NCI-H187 treated with DMSO at 0.1 percent for 48 hours (cell line): ENCODE measurements at places on chromosomes 3 and 15.

- no peak for DNase-seq
Observed at GRCh38 chr3:29804044-29804443, 523.2 kb downstream of the RBMS3 start.

DNA sequence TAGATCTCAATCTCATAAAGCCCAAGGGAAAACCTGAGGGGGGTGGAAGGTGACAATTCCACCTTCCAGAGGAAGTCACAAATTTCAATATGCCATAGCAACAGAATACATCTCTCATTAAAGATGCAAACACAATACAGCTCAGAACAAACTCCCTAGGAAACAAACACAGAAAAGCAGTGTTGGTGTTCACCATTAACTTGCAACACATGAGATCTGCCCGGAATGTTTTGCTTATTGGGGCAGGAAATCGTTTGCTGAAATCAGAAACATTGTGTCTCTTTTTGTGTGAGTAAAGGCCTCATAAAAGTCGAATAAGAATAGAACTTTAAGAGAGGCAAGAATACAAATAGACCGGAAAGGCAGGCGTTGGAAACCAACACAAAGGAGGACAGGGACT is 5.8 kb upstream of the RYR3 start:
- no peak for DNase-seq

- DNase-seq, result no peak
Observed at GRCh38 chr3:176005564-176005963, 1146.4 kb downstream of the NAALADL2 start.

GRCh38 chr15:46701896-46702295 is 1015.4 kb upstream of the SEMA6D start:
- DNase-seq, result no peak

DNA sequence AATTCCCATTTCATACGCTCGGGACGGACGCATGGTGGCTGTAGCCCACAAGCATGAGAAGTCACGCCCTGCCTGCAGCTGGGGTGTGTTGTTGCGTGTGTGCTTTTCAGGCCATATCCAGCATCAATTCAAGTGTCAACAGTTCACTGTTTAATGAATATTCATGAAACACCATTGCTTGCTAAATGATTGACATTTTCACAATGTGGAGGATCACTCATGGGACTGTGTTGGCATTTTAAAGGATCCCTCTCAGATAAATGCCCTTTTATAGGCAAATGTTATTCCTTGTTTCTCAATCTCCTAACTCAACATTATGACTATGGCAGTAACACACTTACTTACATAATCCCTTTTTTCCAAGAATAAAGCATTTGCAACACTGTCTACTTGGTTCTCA is 511.3 kb downstream of the GABRG3 start:
- DNase-seq, result no peak

GRCh38 chr15:80950291-80951078 is 39.1 kb downstream of the MESD start:
- no peak for DNase-seq

DNA sequence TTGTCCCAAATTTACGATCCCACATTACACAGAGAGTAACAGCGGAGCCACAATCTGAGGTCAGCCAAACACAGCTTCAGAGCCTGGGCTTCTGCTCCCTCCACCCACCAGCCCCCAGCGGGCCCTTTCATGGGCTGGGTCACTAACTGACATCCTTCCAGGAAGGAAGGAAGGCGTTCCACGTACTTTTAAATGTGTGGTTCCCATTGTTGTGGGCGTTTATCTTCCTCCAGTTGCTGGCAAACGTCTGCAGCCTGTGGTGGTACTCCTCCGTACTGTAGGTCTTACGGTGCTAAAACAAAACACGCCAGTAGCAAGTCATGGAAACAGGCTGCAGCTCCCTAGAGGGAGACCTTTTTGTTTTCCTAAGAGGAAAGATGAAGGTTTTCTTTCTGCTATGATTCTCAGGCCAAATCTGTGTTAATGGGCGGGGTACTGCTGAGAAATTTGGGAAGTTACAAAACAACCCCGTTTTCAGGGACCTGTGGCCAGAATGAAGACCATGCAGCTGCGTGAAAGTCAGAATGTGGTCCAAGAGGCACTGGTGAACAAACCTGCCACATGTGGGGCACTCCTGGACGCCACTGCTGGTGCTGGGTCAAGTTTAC is 7.6 kb downstream of the CTSH start:
- DNase-seq, result no peak

- DNase-seq, result no peak
Observed at GRCh38 chr3:36444909-36445308, 64.6 kb downstream of the STAC start.

GRCh38 chr15:69389426-69389825 is 24.7 kb upstream of the KIF23 start:
- no peak for DNase-seq

DNA sequence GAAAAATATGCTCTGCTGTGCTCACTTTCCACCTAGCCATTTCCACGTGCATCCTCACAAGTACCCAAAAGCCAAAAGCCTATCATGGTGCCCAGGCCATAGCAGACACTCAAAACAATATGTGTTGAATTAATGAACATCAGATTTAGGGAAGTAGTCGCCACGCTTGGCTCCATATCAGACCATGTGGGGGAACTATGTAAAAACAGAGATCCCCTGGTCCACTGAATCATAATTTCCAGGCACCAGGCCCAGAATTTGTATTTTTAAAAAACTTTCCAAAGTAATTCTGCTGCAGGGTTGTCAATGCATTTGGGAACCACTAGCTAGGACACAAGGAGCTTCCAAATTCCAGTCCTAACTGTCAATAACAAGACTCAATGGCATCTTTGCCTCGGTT is 77.3 kb downstream of the CNTN3 start:
- no peak for DNase-seq

GRCh38 chr3:141864281-141864970 is 12.0 kb upstream of the ATP1B3 start:
- DNase-seq, result no peak

- no peak for DNase-seq
Observed at GRCh38 chr15:77160562-77161478, 89.9 kb upstream of the TSPAN3 start.

DNA sequence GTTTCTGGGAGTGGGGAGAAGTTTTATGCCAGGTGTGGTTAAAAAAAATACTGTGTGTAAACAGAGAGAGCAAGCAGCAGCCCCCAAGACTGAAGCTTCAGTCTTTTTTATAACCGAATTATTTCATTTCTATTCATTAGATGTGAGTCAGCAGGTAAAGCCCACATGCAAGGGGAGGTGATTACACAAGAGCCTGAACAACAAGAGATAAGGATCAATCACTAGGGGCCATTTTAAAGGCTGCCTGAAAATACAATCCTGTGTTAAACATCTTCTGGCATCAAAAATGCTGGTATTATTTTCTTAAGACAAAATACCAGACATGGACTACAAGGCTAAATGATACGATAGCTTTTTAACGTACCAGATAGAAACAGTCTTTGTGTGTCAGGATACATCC is 217.3 kb downstream of the SUCLG2 start:
- no peak for DNase-seq

- DNase-seq, result no peak
Observed at GRCh38 chr3:51706021-51706485, 815 bp upstream of the GRM2 start.

- DNase-seq, result no peak
Observed at GRCh38 chr3:52439426-52440248, 5.3 kb downstream of the SEMA3G start.

GRCh38 chr15:69439623-69440022 is 13.0 kb upstream of the RPLP1 start:
- DNase-seq, result no peak

DNA sequence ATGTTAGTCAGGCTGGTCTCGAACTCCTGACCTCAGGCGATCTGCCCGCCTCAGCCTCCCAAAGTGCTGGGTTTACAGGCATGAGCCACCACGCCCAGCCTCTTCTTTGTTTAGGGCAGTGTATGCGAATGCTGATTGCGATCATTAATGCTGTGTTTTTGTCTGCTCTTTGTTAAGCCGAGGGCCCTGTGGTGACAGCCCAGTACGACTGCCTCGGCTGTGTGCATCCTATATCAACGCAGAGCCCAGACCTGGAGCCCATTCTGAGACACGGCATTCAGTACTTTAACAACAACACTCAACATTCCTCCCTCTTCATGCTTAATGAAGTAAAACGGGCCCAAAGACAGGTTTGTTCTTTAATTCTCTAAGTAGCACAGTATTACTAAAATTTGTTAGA is 7.8 kb downstream of the KNG1 start:
- no peak for DNase-seq

DNA sequence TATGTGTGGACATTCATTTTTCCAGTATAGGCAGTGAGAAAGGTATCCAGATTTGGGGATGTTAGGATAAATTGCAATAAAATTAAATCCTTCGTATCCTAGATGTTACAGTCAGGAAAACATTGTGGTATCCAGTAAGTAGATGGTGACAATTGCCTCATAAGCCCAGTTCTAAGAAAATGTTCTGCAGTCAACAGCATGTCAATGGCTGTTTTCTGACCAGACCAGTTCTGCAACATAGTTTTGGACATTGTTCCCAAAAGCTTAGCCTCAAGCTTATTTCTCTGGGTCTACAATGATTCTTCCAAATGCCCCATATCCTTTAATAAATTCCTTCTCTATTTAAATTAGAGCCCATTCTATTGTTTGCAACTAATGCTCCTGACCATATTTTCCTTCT is 480.7 kb downstream of the FHIT start:
- DNase-seq, result no peak

DNA sequence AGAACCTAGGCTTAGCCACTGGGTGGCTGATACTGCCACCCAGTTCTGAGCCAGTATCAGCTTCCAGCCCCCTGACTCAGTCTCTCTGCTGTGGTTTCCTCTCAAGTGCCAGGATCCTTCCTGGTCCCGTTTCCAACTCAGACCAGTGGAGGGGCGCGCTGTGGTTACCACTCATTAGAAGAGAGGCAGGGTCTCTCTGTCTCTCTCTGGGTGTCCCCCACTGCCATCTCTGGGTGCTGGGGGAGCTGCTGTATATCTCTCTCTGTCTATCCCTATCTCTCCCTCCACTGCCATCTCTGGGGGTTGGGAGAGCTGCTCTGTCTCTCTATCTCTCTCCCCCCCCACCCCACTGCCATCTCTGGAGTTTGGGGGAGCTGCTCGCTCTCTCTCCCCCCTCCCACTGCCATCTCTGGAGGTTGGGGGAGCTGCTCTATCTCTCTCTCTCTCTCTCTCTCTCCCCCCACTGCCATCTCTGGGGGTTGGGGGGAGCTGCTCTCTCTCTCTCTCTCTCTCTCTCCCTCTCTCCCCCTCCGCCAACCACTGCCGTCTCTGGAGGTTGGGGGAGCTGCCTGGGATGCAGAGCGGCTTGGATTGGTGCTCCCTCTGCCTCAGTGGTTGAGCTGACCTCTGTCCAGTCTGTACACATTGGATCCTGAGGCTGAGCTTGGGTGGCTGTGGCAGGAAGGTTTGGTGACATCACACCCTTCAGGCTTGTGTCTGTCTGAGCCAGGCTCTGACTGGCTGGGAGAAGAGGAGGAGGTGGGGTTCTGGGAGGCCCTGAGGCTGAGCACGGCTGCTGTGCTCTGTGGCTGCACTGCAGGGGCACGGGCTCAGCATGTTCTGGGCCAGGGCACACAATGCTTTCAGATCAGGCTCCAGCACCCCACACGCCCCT is 98.9 kb downstream of the APBA2 start:
- DNase-seq, result no peak

- no peak for DNase-seq
Observed at GRCh38 chr3:106183762-106184391, 315.1 kb upstream of the CBLB start.

DNA sequence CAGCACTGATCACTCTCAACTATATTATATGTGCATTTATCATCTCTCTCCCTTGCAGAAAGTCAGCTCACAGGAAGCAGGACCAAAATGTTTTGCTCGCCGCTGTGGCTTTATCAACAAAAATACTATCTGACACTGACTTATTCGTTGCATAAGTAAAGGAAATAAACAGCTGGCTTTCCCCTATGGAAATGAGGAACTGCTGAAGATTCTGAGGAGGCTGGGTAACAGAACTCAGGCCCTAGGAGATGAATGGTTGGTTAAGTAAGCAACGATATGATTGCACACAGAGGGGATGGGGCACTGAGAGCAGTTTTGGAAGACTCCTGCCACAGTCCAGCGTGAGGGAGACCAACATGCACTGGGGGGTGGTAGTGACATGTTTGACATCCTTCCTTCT is 181.1 kb downstream of the STT3B start:
- DNase-seq, result no peak

GRCh38 chr3:140438736-140439470 is 239.0 kb upstream of the TRIM42 start:
- no peak for DNase-seq

- DNase-seq, result no peak
Observed at GRCh38 chr3:125186261-125186787, 26.2 kb downstream of the SLC12A8 start.

GRCh38 chr15:76342058-76342381 is 5.4 kb downstream of the ISL2 start:
- no peak for DNase-seq

DNA sequence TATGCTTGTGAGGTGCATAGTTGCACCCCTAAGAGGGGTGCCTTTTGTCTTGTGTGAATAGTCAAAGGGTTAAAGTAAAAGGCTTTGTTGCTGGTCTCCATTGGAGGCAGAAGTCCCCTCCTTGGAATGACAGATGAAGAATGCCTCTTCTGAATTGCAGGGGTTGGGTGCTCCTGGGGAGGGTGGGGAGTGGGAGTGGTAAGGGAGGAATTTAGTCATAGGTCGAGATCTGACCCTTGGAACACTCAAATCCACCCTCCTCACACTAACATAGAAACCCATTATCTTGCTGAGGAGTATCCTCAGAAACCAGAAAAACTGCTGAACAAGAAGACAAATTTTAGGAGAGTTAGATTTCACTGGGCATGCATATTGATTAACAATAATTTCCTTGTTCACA is 4.7 kb downstream of the CTXND1 start:
- no peak for DNase-seq

DNA sequence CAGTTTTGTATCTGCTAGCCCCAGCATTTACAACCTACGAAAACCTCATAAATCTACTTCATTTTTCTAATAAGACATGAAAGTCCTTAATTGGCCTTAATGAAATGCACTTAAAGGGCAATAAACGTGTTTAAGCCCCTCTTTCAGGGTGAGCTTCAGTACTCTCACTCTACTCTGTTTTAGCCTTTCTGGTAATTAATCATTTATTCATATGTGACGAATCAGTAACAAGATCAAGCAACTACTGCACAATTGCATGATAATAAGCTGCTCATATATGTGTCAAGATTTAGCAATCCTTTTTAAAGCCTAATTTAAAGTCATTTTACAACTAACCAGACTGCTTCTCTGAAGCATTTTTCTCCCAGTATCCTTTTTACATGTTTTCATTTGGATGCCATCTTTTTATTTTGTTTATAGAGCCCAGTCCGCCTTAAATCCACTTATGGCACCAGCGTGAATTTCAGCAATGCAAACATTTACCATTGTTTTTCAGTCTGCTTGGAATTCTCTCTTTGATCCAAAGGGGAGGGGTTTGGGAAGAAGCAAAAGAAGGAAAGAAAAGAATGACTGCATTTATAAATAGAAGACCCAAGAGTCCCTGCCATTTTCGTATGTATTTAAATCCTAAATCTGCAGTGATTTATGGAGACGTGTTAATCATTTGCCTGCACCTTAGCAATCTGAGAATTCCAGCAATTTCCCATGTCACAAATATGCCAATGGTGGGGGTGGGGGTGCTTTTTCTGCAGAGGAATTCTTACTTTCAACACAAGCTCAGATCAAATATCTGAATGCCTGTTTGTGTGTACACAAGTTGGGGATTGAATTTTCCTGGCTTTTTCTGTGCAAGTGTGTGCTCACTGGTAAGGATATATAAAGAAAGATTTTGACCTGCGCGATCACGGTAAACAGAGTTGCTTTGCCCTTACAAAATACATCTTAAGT is 230.8 kb upstream of the TBC1D5 start:
- no peak for DNase-seq

GRCh38 chr3:178562947-178563232 is 26.7 kb downstream of the KCNMB2 start:
- DNase-seq, result no peak
